ENCODE measurements at places on chromosomes 16 and 17. TPM values are rescaled to one million over a fixed set of nuclear protein-coding genes. Genes with fewer than 3 reads are reported as not detected.

SHISA9 gene
- 4.6 TPM for polyA plus RNA-seq

DNA sequence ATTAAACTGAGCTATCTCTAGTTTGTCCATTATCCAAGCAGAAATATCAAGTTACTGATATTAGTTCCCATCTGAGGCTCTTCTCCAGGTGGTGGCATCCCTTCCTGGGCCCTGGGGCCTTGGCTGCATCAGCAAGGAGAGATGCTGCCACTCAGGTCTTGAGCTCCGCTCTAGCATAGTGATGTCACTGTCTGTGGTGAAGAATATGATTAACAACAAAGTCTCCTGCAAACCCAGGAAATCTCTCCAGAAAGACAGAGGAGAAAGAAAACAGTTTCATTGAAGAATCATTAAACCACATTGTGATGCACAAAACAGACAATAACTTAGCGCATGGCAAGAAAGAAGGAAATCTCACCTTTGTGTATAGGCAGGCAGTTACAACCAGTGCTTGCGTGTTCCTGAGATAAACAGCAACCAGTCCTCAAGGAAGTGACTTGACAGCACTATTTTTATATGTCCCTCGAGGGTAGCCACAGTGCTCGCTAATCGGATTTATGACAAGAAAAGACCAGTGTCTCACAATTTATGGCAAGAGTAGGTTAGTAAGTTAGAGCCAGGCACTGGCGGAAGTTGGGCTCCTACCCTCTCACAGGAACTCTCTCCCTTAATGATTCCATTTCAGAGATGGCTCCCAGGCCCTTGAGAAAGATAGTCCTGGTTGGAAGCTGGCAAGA lies 151.1 kb downstream of the AHSP start:
- DNase-seq: no peak

GRCh38 chr16:628321-629061 lies 2.3 kb upstream of the WFIKKN1 start:
- DNase-seq: no peak

GRCh38 chr17:81712468-81713003 lies 452 bp downstream of the SLC25A10 start:
- no peak for DNase-seq

- no peak for DNase-seq
Measured at GRCh38 chr17:29131814-29132682, 48.1 kb downstream of the MYO18A start.

GRCh38 chr16:85313526-85314301 lies 201.4 kb upstream of the CIBAR2 start:
- no peak for DNase-seq

DNA sequence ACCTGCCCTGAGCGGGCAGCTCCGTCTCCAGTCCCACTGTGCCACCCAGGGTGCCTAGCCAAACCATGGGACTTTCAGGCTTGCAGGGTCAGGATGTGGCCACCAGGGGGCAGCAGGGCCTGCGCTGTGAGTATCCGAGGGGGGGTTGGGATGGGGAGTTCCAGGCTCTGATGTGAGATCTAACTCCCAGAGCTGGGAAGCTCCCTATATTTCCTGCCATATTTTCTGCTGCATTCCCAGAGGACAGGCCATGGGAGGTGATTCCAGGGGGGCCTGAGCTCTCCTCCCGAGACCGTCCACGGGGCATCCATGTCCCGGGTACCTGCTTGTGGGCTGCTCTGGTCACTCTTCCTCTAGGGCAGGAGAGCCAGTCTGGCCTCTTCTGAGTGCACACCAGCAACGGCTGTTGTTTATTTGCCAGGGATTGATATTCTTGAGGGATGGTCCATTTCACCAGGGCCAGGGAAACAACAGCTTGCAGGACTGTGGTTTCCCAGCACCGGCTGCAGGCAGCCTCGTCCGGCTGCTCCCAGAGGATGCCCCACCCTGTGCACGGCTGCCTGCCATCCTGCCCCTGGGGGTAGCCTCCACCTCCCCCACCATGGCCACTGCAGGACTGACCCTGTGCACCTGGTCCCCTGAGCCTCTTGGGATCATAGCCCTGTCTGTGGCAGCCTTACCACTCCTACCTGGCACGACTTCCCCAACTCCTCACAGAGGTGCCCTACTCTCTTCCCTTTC lies 1.2 kb downstream of the GPR142 start:
- DNase-seq: no peak

- DNase-seq: no peak
Measured at GRCh38 chr17:38597375-38597774, 8.4 kb downstream of the SRCIN1 start.

DNA sequence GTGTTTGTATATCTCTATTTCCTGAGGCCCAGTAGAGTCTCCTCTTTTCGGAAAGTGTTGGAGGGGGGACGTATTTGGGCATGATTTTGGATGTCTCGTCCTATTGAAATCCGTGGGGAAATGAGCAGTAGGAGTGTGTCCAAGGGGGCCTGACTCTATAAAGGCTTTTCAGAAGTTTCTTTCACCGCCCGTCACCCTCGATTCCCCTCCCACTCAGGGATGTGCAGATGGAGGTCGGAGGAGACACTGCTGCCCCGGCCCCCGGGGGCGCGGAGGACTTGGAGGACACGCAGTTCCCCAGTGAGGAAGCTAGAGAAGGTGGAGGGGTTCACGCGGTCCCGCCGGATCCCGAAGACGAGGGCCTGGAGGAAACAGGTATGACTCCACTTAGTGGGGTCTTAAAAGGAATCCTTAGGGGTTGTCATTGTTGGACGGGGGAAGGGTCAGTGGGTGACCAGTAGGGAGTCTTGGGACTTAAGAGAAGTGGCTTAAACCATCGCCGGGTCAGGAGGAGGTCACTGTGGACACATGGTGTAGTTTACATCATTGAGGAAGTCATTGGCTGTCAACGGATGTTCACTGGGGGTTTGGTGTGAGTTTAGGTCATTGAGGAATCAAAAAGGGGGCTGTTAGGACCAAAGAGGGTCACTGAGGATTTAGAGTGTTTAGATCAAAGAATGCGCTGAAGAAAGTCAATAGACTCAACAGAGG lies 424 bp downstream of the MON1B start:
- DNase-seq: no peak

- no peak for DNase-seq
Measured at GRCh38 chr17:14038206-14038605, 31.1 kb upstream of the COX10 start.

GRCh38 chr17:14318109-14318917 lies 17.4 kb downstream of the HS3ST3B1 start:
- DNase-seq: no peak

GRCh38 chr17:7523033-7523432 lies 25.8 kb upstream of the TNFSF12 start:
- no peak for DNase-seq

PSMC5 gene
- 181 TPM for polyA plus RNA-seq

- peak; percentile 55 for DNase-seq
Measured at GRCh38 chr17:2336852-2337543, at the start of gene SGSM2. TSS of gene SGSM2 (plus strand) at chr17:2337501. CDS start at chr17:2337689, 188 bp downstream.

DNA sequence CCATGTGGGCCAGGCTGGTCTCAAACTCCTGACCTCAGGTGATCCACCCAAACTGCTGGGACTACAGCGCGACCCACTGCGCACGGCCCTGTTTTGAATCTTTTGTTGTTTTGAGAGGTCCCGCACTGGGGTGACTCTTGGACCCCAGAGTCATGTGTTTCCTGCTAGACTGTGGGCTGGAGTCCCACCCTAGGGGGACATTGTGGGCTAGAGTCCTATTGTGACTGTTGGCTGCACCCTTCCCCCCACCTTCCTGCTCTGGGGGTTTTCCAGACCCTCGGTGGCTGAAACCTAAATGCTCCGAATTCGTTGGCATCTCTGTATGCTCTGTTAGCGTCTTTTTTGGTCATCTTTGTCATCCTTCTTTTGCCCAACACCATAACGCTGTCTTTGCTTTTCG lies 16.0 kb downstream of the NUPR1 start:
- DNase-seq: no peak

DNA sequence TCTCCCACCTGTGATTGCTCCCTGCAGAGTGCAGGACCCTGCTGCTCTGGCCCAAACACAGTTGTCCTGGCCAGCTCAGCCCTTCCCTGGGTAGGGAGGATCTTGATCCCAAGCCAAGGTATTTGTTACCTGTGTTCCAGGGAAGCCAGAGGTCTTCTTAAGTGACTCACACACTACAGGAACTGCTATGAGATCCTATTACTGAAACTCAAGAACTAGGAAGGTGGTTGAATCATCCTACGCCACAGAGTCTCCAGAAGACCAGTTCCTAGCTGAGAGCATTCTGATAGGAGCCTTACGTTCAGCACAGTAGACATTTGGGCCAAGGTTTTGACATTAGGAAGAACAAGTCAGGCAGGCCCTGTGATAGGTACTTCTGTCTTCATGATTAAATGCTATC lies 12.0 kb downstream of the CHST6 start:
- DNase-seq: no peak

GP1BA gene
- 3.2 TPM for polyA plus RNA-seq

DNA sequence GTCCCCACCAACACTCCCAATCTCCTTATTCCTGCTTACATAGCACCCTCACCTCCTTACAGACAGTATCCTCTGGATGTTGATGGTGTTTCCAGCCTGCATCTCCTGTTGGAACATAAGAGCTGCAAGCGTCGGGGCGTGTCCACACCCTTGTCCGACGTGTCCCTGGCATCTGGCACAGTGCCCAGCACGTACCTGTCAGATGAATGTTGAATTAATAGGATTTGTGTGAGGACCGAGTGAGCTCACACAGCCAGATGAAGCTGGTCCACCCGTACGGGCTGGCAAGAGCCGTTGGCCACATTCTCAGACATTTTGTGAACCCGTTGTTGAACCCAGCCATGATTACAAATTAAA lies 12.2 kb upstream of the CBX4 start:
- DNase-seq: no peak

KLHL10 gene
- 0.50 TPM for polyA plus RNA-seq

CDH16 gene
- 221 TPM for polyA plus RNA-seq

- no peak for DNase-seq
Measured at GRCh38 chr17:43125967-43126910, 1.1 kb upstream of the BRCA1 start.

CACNG4 gene
- 3.5 TPM for polyA plus RNA-seq

DNA sequence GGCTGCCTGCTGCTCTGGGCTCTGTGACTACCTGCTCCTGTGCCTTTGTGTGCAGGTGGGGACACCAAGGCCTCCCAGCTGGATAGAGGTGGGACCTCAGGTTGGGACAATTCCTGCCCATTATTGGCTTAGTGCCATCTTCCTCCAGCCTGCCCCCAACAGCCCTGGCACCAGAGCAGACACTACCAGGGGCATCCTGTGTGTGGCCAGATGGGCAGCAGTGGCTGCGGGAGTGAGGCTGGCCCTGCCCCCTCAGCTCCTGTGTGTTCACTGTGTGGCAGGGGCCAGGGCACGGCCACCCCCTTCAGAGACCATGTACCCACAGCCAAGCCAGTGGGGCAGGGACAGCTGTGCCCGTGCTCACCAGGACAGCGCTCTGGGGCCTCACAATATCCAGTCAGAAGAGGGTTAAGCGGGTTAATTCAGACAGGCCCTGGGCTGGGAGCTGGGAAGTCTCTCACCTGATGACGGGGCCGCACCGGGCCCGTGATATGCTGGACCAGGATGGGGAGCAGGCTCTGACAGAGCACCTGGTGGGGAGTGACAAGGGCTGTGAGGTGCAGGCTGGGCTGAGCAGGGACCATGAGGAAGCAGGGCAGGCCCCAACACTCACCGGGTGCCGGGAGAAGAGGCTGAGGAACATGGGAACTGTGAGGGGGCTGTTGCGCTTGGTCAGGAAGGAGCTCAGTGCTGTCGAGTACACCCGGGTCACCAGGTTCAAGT lies 13.0 kb downstream of the MYBBP1A start:
- no peak for DNase-seq

GRCh38 chr17:7354262-7354843 lies 603 bp upstream of the TMEM95 start:
- DNase-seq: no peak

- no peak for DNase-seq
Measured at GRCh38 chr17:9935408-9935807, 30.3 kb upstream of the RCVRN start.

- no peak for DNase-seq
Measured at GRCh38 chr16:25568991-25569390, 122.8 kb upstream of the HS3ST4 start.

ZNF205 gene
- polyA plus RNA-seq: 15.2 TPM

DPEP1 gene
- 29.0 TPM for polyA plus RNA-seq

- no peak for DNase-seq
Measured at GRCh38 chr17:41521574-41522261, 3.0 kb upstream of the KRT15 start.

GRCh38 chr17:67477687-67478086 lies 100.6 kb downstream of the PITPNC1 start:
- DNase-seq: no peak

MIEN1 gene
- polyA plus RNA-seq: 27.5 TPM

DNA sequence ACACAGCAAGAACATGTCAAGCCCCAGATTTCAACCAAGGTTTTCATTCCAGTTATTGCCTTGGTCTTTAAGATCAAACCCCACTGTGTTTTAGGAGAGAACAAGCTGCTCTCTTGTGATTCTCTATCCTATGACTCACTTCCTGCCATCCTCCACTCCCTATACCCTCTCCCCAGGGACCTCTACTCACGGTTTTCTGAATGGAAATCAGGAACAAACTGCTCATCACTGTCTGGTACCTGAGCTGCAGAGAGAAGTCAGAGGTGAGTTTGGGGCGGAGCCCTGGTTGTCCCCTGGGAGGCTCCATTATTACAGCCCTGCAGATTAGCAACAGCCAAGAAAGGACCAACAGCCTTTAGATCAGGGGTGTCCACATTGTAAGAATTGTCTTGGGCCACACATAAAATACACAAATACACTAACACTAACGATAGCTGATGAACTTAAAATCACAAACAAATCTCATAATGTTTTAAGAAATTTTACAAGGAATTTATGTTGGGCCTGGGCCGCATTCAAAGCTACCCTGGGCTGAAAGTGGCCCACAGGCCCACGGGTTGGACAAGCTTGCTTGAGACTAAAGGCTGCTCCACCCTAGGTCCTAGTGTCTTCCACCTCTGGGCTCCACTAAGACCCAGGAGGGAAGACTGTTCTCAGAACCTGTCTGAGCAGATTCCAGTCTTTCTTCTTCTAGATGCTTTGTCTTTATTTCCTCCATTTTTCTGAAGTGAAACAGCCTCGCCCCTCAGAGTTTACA lies 9.7 kb downstream of the ETV4 start:
- no peak for DNase-seq

All from left kidney (tissue), 8 donors.